Cortex of kidney (tissue), 1 donor: ENCODE measurements at places on chromosomes 16 and 17.

DNA sequence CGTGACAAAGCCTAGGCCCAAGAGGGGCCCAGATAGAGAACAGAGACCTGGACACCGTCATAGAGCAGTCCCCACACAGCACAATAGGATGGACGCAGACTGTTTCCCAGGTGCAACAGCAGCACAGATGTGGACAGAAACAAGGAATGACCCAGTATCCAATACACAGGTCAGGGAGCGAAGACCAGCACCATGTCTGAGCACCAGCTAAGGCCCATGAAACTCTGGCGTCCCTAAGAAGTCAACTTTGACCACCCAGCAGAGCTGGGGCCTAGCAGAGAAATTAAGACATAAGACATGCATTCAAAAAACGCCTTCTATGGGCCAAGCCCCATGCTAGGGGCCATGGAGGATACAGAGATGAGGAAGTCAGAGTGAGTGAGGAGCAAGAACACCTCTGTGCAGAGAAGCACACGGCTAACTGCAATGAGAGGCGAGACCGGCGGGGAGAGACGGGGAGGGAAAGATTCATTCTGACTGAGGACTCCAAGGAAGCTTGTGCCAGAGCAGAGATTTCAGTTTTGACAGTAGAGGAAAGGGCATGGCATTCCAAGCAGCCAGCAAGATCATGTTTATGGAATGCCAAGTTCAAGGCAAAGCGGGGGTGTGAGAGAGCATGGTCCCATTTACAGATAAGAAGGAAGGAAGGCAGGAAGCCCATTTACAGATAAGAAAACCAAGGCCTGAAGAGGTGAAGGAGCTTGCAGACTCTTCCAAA, 50.8 kb downstream of the PITPNM3 start:
- no peak for DNase-seq

GRCh38 chr17:73365301-73365874, 53.6 kb upstream of the CDC42EP4 start:
- DNase-seq = no peak

DNA sequence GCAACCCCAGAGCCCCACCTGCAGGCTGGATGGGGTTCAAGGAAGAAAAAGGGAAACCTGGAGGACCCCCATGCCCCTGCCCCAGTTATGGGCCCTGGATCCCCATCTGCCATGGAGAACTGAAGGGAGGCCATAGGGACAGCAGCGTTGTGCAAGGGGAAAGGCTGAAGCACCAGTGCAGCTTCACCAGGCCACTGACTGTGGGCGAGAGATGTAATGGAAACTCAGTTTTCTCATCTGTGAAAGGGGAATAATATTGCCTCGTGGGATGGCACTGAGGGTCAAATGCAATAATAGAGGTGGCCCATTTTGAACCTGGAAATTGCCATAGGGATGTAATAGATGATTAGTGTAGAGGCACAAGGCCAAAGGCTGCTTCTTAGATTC, 9.9 kb upstream of the TSPOAP1 start:
- DNase-seq = no peak

DNA sequence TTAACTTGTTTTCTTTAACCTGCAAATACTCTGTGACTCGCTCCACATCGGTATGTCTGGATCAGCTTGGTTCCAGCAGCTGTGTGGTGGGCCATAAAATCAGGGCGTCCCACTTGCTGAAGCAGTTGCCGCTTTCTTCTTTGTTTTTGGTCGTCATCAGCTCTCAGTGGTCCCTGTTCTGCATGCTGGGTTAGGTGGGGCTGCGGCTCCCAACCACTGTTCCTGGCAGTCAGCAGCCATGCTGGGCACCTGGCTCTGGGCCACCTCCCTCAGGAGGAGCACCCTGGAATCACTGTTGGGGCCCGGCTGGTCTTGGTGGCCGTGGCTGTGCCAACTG, 23.0 kb downstream of the MGRN1 start:
- DNase-seq = no peak

DNA sequence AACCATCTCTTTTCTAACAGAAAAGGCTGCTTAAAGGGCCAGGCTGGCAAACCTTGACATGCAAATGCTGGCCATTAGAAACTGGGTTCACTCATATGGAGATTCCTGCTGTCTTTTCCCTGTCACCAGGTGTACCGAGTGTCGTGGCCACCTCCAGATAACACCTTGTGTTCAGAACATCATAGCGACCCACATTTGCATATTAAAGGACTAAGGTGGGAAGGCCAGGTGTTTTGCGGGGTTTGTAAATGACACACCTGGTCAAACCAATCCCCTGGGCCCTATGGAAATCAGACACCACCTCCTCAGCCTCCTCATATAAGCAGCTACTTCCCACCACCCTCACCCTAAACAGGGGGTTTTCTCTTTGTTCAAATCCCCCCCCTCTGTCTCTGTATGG, 2.5 kb upstream of the AIPL1 start:
- DNase-seq = no peak

DNA sequence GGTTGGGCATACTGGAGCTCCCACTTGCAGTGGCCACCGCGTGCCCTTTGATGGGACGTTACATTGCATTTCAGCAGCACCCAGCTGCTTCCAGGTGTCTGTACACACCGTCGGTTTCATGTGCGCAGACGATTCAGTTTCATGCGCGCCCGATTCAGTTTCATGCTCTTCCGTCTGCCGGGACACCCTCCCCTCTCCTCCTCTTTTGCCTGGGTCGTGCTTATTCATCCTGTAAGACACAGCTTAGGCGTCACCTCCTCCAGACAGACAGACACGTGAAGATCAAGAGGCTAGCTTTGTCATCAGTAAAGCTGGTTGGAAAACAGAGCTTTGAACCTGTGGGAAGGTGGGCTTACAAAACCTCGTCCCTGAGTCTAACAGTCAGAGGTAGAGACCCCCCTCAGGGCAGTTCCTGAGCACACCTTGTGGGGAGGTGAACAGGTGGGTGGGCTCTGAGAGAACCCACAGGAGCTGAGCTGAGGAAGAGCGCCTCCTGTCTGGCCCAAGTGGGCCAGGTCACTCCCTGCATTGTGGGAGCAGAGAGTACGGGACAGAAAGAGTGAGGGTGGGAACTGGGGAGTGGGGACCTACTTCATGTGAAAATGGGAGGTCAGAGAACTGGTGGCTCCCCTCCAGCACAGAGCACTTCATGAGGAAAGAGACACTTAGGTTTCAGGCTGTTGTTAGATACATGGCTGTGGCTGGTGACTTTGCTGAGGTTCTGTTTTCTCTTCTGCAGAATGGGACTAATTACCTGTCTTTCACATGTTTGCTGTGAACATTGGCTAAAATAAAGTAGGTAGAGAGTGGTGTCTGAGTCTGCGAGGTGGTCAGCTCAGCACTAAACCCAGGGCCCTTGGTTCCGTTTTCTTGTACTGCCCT, 122.1 kb downstream of the SNX29 start:
- no peak for DNase-seq

- DNase-seq = no peak
Measured at GRCh38 chr17:80189611-80190010, 19.8 kb downstream of the CARD14 start.

- DNase-seq = no peak
Measured at GRCh38 chr17:15268461-15268860, 3.3 kb upstream of the PMP22 start.

DNA sequence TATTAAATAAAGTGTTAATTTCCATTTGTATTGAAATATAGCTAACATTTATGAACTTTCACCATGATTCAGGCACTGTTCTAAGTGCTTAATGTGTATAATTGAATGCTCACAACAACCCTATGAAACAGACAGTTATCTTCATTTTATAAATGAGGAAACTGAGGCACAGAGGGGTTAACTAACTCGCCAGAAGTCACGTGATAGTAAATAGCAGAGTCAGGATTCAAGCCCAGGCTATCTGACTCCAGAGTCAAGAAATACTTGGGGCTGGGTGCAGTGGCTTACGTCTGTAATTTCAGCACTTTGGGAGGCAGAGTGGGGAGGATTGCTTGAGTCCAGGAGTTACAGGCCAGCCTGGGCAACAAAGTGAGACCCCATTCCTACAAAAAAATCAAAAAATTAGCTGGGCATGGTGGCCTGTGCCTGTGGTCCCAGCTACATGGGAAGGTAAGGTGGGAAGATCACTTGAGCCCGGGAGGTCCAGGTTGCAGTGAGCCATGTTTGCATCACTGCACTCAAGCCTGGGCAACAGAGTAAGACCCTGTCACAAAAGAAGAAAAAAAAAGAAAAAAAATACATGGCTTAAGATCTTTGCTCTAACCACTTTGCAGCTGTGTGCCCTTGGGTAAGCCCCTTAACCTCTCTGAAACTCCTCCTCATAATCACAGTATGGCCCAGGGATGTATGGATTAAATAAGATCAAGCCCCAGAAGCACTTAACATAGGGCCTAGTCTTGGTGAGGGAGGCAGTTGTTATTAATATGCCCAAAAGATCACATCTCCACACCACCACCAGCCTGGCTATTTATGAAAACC, 29.0 kb downstream of the WSB1 start:
- no peak for DNase-seq

- no peak for DNase-seq
Measured at GRCh38 chr17:7404737-7405349, 946 bp upstream of the TMEM256 start.

GRCh38 chr16:78205506-78205905, 106.1 kb downstream of the WWOX start:
- no peak for DNase-seq

DNA sequence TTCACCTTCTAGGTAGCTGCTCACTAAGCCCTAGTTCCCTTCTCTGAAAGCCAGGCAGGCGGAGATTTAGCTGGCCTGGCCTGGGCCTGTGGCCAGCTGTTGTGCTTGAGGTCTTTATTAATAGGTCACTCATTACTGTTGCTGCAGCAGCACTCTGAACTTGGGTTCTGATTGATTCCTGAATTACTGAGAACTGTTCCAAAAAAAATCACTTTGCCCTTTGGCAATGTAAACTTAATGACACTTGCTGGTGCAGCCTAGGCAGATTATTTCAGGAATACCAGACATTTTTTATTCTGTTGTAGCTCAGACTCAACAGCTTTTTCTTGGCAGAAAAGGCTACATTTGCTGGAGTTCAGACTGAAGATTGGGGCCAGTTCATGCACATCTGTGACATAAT, 2.7 kb downstream of the TOM1L1 start:
- no peak for DNase-seq

GRCh38 chr17:72399608-72400487, 279.0 kb downstream of the SOX9 start:
- DNase-seq = no peak

DNA sequence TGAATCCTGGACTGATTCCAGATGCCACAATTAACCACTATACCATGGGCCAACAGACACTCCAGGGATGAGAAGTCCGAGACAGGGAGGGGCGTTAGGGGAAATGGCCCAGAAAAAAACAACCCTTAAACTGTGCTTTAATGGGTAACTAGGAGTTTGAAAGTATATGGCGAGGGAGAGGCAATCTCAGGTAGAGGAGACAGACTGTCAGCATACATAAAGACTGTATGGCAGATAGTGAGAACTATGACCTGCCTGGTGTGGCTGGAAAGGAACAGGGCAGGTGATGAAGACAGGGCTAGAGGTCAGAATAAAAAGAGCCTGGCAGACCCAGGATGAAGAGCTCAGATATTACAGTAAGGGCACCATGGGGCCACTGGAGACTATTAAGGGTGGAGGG, 8.1 kb downstream of the ZZEF1 start:
- DNase-seq = no peak

GRCh38 chr16:85767531-85767930, 16.6 kb upstream of the C16orf74 start:
- no peak for DNase-seq

GRCh38 chr16:3004319-3004718, 8.4 kb upstream of the CLDN9 start:
- no peak for DNase-seq

DNA sequence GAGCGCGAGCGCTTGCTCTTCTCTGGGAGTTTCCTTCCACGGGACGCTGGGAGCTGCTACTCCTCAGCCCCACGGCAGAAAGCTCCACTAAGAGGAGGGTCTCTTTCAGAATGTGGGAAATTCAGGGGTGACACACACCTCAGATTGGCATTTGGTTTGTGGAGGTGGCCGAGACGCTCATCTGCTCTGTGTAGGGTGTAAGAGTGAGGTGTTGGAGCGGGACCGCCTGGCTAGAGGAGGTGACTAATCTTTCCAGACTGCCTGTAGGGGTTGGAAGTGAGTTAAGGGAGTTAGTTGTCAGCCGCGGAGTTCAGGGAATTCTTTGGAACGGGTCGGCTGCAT, 735 bp downstream of the PSMD11 start:
- DNase-seq = no peak

GRCh38 chr16:87046235-87046634, 271.0 kb downstream of the C16orf95 start:
- DNase-seq = no peak

DNA sequence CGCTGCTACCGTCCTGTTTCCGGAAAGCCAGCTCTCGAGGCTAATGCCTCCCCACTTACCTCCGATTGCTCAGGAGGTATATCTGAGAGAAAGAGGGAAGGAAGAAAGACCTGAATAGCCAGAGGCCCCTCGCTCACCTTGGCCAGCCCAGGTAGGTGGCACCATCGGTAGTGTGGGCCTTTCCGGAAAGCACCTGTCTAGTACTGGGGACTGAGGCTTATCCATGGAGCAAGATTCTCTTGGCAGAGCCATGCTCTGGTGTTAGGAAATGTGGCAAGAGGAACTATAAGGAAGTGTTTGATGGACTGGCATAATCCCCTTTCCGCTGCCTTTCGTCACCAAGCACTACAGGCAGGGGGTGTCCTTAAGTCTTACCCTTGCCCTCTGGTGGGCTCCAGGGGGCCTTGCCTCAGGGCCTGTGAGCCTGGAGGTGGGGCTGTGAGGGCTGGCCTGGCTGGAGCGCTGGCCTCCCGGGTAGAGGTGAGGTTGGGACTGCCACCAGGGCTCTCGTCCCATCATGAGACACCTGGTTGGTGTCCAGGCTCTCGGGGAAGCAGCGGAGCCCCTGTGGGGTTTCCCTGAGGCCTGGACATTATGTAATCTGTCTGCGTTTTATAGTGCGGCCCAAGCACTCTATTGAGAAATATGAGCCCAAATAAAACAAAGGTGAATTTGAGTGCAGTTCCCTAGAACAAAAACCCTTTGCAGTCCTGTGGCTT, 2.9 kb downstream of the CMIP start:
- no peak for DNase-seq

GRCh38 chr16:15518381-15519351, 84.3 kb downstream of the BMERB1 start:
- no peak for DNase-seq

GRCh38 chr16:21028728-21029127, 121.9 kb downstream of the DNAH3 start:
- no peak for DNase-seq
